ENCODE measurements at places on chromosomes 5 and 9.

DNA sequence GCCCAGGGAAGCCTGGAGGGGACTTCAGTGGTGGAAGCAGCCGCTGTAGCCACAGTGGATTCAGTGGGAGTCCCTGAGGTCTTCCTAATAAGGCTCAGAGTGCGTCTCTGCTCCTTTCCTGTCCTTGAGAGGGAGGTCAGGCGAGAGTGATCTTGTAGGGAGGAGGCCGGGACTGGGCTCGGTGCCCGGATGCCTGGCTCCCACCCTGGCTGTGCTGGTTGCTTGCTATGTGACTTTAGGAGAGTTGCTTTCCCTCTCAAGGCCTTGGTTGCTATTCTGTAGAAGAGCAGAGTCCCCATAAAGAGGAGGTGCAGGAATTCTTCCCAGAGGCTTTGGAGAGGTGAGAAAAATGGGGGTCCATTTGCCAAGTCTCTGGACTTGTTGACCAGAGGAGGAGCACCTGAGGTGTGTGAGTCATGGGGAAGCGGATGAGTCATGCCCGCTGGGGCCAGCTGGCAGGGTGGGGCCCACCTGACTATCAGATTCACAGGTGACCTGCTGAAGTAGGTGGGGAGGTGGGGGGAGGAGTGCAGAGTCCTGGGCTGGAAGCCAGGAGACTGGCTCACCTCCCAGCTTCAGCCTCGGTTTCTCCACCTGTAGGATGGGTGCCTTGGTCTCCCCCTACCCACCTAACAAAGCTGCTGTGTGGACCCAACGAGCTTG, 13.8 kb downstream of the GSN start:
- no peak for DNase-seq

DNA sequence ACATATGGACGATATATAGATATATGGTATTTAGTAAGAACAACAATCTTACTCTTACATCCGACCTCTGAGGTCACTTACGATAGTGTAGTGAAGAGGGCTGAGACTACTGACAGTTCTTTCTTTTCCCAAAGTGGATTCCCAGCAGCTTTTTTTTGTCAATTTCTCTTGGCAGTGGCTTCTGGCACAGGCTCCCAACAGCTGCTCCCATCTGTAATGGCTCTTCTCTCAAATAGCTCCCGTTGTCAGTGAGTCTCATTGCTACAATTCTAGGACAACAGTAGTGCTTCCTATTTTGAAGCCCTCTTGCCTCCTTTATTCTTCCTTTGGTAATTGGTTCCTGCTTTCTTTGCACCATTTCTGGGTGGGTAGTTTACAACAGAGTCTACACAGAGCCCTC, 68.4 kb downstream of the SLC25A46 start:
- DNase-seq, result no peak

- no peak for DNase-seq
Observed at GRCh38 chr5:113171520-113171919, 194.9 kb downstream of the DCP2 start.

GRCh38 chr5:123579410-123579809, 67.4 kb downstream of the CSNK1G3 start:
- DNase-seq, result no peak

- no peak for DNase-seq
Observed at GRCh38 chr5:9615331-9615730, 14.8 kb downstream of the TAS2R1 start.

- DNase-seq, result no peak
Observed at GRCh38 chr5:100409660-100410151, 125.5 kb upstream of the FAM174A start.

GRCh38 chr9:111458139-111459009, 25.8 kb downstream of the ECPAS start:
- no peak for DNase-seq

DNA sequence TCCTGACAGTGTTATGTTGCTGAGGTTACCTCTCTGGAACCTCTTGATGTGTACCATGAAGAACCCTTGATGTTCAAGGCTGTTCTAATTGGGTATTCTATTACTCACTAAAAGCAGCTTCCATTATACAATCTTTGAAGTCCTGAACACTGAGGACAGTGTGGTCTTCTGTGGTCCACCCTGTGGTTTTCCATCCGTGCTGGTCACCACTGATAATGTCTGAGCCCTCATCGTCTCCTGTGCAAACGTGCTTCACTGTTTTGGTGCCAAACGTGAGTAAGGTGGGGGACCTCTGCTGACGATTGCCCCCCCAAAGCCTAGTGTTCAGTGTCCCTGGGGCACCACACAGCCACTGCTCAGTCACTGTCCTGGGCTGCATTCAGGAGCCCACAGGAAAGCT, 259.7 kb upstream of the ANKRD55 start:
- DNase-seq, result no peak

- no peak for DNase-seq
Observed at GRCh38 chr5:39850291-39850690, 425.5 kb upstream of the DAB2 start.

GRCh38 chr5:148343046-148343407, 7.7 kb downstream of the SPINK9 start:
- DNase-seq, result no peak

All from CD4-positive, alpha-beta T cell treated with Interleukin-4 for 4 hours (primary cell).